ENCODE measurements at places on chromosomes 5 and 9.
A peak's percentile ranks its signal among the peaks of the same experiment; 100 is the strongest.

DNA sequence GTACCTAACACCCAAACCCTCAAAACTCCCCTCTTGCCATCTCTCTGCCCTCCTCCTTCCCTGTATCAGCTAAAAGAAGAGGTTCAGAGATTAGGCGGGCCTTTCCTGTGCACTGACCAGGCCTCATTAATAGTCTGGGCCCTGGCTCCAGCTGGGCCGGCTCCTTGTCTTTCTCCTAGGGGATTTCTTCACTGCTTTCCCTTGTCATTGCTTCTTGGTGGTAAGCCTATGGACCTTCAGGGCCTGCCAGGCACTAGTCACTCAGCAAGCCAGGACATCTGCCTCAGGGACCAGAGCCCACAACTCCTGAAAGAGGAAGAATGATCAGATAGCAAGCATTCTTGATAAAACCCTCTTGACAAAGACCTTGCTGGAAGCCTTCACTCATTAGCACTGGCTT is 50.9 kb downstream of the MRRF start:
- DNase-seq: no peak

DNA sequence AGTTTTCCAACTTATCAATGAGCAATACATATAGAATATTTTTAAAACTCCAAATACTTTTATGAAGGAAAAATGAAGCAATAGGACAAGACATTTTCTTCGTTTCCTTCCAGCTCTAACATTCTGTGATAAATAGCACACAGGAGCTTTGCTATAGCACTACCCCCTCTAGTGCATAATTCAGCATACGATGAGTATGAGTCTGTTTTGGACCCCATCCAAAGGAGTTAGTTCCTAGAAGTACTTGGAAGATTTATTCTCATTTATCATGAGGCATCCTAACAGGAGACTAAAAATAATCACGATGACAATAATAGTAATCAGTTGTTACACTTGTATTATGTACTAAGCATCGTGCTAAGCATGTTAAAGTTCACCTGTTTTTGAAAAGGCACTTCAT is 1061.3 kb upstream of the DMAC1 start:
- DNase-seq: no peak

GRCh38 chr9:88605512-88606362 is 70.8 kb downstream of the NXNL2 start:
- peak; percentile 67 for DNase-seq

- DNase-seq: no peak
Observed at GRCh38 chr5:60402161-60402785, 297.7 kb downstream of the DEPDC1B start.

- no peak for DNase-seq
Observed at GRCh38 chr5:73233053-73233460, 60.1 kb downstream of the TMEM174 start.

- DNase-seq: no peak
Observed at GRCh38 chr9:135747311-135747710, 45.3 kb downstream of the KCNT1 start.

DNA sequence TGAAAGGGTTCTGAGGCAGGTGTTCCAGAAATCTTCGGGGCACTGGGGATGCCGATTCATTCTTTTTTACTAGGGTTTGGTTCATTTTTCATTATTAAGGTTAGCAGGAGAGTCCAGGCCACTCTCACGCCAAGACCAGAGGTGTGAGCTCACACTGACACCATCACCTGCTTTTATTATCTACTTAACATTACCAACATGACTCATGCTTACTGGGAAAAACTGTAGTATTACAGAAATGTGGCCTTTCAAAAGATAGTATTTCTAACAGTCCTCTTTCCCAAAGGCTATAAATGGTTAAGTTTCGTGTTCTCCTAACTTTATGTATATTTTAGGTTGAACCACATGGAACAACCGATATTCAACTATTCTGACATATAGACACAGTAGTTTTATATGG is 222.1 kb downstream of the ROR2 start:
- no peak for DNase-seq

DNA sequence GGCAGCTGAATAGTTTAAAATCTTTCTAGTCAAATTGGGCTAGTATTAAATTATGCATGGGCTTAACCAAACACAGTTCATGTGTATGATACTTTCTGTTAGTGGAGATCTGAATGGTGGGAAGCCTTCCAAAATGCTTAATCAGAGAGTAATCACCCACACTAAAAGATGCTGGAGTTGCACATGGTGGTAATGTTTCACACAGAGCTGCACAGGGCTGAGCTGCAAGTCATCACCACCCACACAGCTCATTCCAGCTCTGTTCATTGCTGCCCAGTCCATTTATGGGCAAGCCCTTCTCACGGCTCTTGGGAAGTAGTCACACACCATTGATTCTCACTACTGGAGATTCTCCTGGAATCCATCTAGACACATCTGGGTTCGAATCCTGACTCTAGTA is 351.5 kb upstream of the KCNN2 start:
- peak; percentile 18 for DNase-seq

DNA sequence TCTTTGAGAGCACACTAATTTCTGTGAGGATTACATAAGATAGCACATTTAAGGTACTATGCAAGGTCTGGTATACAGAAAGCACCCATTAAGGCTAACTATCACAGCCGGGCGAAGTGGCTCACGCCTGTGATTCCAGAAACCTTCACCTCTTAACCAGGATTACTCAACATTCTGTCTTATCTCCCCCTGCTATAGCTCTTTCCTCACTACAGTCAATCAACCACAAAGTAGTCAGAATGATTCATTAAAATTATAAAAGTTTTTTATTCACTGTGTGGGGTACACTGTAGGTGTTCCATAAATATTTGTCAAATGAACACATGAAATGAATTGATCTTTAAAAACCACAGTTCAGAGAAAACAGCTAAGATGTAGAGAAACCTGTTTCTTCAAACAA is 48.7 kb downstream of the CHD1 start:
- DNase-seq: no peak

DNA sequence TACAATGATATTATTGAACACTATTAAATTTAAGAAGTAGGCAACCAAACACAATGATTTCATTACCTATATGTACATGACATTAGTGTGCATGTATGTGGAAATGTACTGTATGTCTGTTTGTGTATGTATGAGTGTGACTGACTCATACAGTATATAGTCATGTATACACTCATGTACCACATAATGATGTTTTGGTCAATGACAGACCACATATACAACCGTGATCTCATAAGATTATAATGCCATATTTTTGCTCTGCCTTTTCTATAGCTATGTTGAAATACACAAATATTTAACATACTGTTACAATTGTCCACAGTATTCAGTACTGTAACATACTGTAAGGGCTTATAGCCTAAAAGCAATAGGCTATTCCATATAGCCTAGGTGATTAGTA is 19.7 kb downstream of the SVEP1 start:
- DNase-seq: no peak
